ENCODE measurements at places on chromosomes 7 and 10.

DNA sequence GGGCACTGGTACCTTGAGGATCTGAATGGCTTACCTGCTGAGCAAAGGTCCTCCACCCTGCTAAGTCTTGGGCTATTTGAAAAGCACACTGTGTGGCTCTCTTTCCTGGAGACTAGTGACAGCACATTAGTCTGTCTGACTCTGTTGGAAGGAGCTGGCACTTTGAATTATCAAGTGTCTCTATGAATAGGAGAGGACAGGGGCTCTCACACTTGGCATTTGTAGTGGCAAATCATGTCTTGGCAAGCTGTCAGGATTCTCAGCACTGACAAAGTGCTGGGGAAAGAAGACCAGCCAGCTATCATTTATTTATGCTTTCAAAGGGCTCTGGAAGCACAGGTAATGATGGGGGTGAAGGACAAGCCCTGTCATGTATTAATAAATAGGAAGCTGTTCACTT is 62.8 kb downstream of the MTPN start:
- DNase-seq, result no peak

GRCh38 chr7:44189286-44189992 is at the start of gene GCK:
Gene GCK, minus strand, starts transcription at chr7:44189439. Its CDS starts 486 bp downstream, at chr7:44188953.
- DNase-seq, result no peak

- no peak for DNase-seq
These were observed 226.6 kb upstream of the BMPER start for GRCh38 chr7:33678569-33679335.

DNA sequence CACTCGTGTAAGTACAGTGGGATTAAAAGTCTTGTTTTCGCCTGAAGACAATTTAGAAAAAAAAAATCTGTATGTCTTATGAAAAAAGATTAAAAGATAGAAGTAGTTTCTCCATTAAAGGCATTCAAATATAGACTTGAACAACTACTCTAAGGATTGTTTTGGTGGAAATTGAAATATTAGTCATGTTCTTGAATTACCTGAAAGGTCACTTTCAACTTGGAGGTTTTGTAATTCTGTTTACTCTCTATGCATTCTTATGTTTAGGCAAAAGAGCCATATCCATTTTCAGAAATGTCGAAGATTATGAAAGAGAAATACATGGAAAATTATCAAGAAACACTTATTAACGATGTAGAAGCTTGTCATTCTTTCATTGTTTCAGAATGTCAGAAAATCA is 373.7 kb downstream of the ARL4A start:
- DNase-seq, result no peak

DNA sequence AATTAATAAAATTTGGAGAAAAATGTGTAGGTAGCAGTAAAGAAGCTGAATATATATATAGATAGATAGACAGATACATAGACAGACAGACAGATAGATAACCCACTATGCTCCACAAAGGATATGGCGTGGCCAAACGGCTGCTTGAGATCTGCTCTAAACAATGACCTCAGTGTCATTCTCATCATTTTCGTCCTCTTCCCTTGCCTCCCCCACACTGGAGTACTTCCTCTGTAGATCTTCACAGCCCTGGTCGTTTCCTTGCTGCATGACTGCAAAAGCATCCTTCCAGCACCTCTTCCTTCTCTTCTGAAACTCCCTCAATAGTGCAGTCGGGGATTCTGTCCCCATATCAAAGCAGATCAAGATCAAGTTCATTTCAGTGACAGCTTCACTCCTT is 35.6 kb upstream of the ATP6V0A4 start:
- DNase-seq, result no peak

DNA sequence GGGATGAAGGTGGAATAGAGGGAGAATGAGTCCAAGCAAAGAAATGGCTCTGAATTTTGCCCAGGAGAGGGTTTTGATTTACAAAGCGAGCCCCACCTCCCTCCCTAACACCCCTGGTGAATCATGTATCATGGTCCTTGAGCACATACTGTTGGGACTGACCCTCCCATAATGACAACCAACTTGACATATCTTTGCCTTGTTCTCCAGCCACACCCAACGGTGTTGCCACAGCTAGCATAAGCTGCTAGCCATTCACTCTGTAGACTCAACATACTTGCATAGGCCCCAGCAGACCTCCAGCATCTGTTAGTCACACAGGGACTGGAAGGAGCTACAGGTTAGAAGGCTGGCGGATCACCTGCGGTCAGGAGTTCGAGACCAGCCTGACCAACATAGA is 538.5 kb downstream of the KCNMA1 start:
- no peak for DNase-seq

DNA sequence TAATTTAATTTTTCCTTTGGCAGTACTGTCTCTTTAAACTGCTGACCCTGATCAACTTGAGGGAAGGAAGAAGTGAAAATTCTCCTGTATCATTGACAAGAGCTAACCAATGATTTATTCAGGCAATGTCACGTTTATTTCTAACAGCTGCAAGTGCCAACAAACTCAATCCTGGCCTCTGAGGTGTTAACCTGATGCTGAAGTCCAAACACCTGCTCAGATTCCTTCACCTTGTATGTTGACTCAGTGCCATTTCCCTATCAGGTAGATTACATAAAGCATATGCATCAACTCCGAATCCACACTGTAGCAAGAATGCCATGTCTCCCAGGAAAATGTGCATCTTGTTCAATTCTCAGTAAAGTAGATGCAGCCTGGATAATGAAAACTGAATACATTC is 820.0 kb downstream of the XPNPEP1 start:
- DNase-seq, result no peak

- no peak for DNase-seq
These were observed 107.0 kb upstream of the PRSS1 start for GRCh38 chr7:142642316-142642715.

DNA sequence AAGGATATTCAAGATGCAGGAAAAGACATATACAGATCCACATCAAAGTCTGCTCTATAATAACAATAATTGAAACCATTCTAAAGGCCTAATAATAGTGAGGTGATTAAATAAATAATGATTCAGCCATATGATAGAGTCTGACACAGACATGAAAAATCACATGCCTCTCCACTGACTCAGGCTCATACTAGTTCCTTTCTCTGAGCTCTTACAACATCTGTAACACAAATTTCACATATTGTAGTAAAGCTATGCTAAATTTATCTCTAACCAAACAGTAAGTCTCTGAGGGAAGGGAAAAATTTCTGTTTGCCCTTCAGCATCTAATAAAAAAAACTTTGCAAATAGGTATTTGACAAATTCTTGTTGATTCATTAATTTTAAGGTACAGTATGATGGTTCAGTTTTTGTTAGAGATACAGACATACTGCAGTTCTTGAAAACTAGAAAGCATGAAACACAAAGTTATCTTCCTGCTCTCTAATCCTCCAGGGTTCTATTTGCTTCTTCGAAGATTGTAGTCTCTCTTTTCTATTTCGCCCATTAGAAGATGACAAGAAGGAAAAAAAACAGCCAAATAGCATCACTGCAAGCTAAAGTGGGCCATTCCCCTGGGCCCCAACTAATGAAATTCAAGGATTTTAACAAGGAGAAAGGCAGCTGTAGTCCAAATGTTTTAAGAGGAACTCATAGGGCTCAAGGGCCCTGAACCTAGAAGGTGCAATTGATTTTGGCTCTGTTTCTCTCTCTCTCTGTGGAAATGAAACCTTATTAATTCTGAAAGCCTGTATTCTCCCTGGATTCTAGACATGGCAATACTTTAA is 53.9 kb downstream of the CUBN start:
- DNase-seq, result no peak

- DNase-seq, result no peak
These were observed 171.8 kb downstream of the SEMA3A start for GRCh38 chr7:84022684-84023308.

DNA sequence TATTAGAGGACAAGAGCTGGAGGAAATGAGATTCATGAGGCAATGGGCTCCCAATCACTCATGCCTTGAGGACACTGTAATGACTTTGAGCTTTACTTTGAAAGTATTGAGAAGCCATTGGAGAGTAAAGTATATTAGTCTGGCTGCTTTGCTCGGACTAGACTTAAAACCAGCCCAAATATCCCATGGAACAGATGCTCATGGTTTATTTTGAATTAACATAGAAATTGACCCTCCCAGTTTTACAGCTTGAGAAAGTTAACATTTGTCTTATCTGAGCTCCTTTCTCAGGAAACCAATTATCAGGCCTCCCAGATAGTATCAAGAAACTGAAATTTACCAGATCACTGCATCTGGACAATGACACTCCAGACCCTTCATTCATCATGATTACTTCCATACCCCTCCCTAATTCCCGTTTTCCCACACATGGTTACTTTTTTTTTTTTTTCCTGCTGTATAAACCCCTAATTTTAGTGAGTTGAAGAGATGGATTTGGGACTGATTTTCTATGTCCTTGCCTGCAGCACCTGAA is 270.8 kb upstream of the SMIM30 start:
- DNase-seq, result no peak

- DNase-seq, result no peak
These were observed 84.9 kb upstream of the PPP1R17 start for GRCh38 chr7:31602041-31602625.

GRCh38 chr10:55311848-55312635 is 511.0 kb upstream of the PCDH15 start:
- no peak for DNase-seq

Measured in activated CD4-positive, alpha-beta T cell treated with anti-CD3 and anti-CD28 coated beads for 24 hours (primary cell).